Fibroblast of skin of right quadriceps (primary cell): ENCODE measurements at places on chromosomes 3 and 15.

DNA sequence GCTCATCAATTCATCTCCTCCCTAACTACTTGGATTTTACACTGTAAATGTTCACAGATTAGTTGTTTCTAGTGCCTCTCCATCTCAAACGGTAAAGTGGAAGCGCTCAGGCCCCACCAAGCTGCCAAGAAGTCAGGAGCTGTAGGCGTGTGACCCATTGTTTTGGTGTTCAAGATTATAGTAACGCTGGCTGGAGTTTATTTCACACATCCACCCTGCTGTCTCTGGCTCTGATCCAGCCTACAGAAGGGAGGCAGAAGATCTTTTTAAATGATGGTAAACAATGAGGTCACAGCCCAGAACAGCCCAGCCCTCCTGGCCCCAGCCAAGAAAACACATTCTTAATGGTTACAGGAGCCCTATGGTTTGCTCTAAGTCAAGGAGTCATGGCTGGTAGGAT is 25.7 kb upstream of the GALNT15 start:
- DNase-seq = peak; percentile 87

GRCh38 chr3:62926494-62926893 is 51.3 kb upstream of the CADPS start:
- DNase-seq = no peak

- DNase-seq = no peak
Observed at GRCh38 chr15:38496151-38496550, 42.2 kb downstream of the FAM98B start.

- peak; percentile 91 for DNase-seq
Observed at GRCh38 chr15:94263341-94264273, 32.2 kb downstream of the MCTP2 start.

- no peak for DNase-seq
Observed at GRCh38 chr3:175211466-175211865, 352.3 kb downstream of the NAALADL2 start.

DNA sequence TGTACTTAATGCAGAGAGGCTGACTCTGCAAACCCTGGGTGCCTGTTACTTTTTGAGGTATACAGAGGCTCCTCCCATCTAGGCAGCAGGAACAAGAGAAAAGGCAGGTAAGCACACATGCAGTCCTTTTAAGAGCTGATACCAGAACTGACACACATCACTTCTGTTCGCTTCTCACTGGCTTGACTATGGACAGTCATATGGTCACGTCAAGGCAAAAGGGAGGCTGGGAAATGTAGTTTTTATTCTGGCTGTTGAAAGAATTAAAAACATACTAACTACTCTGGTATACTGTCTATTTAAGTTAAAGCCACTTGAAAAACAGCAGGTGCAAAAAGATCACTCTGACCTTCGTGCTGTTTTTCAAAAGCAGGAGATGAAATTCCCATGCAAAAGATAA is 218.3 kb downstream of the CTNNB1 start:
- DNase-seq = no peak

DNA sequence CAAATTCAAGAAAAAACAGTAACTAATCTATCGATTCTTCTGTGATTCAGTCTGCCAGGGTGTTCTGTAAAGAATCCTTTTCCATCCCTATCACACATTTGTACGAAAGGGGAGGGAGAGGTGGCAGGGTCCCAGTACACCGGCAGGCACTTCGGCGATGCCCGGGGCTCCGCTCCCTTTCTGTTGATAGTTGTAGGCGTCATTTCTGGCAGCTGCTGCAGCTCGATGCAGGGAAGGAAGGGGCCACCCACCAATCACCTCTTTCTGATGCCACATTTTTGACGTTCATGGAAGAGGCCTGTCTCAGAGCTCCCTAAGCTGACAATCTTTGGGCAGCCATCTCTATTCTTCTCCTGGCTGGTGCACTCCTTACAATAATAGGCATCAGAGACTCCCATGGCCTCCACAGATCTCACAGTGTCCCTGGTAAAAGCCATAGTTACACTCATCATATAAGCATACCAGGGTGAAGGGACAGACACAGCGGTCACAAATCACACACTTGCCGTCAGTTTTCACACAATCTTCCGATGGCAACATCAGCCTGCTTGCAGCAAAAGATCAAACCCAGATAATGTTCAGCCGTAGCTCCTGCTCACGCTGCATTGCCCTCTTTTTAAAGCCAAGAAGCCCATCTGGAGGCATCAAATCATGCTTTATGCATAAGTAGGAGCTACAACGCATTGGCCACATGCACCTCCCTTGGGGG is 60.8 kb upstream of the ZBTB38 start:
- DNase-seq = no peak

GRCh38 chr3:114624047-114624445 is 330.2 kb downstream of the TIGIT start:
- peak; percentile 7 for DNase-seq

DNA sequence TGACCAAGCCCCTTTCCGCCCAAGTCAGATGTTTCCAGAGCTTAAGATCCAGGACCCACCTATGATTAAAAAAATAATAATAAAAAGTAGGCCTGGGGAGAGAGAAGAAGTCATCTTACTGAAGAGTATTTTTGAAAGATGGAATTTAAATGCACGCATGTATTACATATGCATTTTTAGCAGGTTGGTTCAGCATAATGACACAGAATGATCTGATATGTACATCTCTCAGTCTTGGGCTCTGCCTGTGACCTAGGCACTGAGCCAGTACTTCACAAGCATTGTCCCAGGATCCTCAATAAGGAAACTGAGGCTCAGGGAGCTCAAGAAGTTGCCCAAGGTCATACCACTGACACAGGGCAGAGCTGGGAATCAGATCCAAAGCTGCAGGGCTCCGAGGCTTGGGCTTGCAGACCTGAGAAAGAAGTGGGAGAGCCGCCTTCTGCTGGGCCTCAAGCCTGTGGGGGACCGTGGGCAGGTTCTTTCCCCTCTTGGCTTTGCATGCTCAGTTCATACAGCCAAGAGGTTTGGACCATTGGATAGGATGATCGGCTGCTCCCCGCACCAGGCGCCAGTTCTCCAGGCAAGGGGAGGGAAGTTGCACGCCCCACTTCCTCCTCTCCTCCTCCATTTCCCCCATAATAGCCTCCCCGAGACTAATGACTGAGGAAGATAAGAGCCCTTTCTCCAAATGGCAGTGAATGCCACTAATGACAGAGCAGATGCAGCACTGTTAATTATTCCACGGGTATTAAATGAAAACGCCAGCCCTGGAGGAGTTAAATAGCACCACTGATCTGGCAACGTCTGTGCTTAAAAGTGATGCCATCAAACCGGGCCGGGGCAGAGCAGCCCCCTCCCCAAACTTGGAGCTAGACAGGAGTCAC is 6.9 kb downstream of the SLC6A1 start:
- no peak for DNase-seq

DNA sequence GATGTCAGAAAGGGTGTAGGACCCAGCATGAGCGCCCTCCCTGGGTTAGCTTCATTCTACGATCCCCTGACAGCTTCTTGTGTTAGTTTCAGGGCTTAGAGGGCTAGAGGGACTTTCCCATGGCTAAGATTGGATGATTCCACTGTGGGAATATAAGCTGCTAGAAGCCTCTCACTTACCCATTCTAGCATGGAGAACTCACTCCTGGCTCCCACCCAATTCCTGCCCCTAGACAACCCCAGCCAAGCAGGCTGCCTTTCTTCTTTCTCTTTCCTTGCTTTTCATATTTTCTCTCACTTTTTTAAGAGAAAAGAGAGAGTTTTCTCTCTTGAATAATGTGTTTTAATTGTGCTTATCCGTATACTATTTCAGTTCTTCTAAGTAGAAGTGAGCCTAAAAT is 335.1 kb upstream of the CNTN6 start:
- DNase-seq = no peak

- DNase-seq = no peak
Observed at GRCh38 chr15:84782346-84782745, 34.0 kb downstream of the ZNF592 start.

- DNase-seq = peak; percentile 89
Observed at GRCh38 chr15:56244038-56244810, 545 bp upstream of the RFX7 start.

- DNase-seq = no peak
Observed at GRCh38 chr3:107256963-107257362, 120.3 kb upstream of the CCDC54 start.

GRCh38 chr3:169494982-169495381 is 168.5 kb downstream of the MECOM start:
- DNase-seq = no peak

GRCh38 chr15:41968701-41969100 is 3.7 kb downstream of the EHD4 start:
- DNase-seq = no peak

DNA sequence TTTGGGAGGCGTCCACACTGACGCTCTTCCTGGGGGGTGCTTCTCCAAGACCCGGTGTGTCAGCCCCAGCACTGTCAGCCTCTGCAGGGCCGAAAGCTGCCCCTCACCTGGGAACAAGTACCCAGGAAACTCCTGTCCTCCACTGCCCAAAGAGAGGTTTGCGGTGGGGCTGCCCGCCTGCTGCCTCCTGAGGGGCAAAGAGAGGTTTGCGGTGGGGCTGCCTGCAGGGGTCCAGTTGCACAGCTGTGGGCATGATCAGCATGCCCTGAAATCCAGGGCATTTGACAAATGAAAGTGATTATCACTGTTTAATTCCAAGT is 15.1 kb upstream of the SNRPA1 start:
- no peak for DNase-seq

DNA sequence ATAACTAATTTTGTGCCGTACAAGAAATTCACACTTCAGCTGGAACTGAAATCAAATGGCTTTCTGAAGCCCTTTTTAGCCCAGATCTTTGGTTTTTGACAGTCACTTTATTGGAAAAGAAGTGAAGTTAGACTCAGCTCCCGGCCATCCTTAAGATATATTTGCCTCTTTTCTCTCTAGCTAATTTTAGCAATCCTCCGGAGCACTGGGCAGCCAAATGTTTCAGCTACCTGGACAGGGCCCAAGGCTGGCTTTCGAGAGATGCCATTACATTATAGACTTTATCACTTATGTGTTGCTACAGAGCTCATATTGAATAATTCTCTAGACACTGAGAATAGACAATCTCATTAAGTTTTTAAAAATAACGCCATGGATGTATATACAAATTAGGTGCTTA is 28.5 kb upstream of the RPL39L start:
- DNase-seq = no peak

- DNase-seq = no peak
Observed at GRCh38 chr3:56012721-56013120, 455.5 kb downstream of the ERC2 start.

- DNase-seq = no peak
Observed at GRCh38 chr3:197298945-197299854, 788 bp upstream of the DLG1 start.

- no peak for DNase-seq
Observed at GRCh38 chr15:101209285-101209845, 42.5 kb downstream of the CHSY1 start.

DNA sequence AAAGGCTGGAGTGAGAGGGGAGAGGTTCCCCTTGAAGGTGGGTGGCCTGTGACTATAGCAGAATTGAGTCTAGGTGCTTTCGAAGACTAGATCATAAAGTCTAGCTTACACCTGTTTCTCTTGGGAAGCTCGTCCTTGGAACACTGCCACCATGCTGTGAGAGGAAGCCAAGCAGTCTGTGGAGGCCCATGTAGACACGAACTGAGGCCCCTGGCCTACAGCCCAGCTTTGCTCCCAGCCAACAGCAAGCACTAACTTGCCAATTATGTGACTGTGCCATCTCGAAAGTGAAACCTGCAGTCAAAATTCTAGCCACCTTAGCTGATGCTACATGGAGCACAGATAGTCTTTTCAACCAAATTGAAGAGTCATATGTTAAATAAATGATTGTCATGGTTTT is 190.5 kb upstream of the NECTIN3 start:
- peak; percentile 15 for DNase-seq

- DNase-seq = no peak
Observed at GRCh38 chr3:46811615-46812236, 51.5 kb downstream of the MYL3 start.

- DNase-seq = no peak
Observed at GRCh38 chr3:4643904-4644547, 150.9 kb downstream of the ITPR1 start.

- DNase-seq = no peak
Observed at GRCh38 chr15:100041127-100041828, 300.5 kb downstream of the ADAMTS17 start.

DNA sequence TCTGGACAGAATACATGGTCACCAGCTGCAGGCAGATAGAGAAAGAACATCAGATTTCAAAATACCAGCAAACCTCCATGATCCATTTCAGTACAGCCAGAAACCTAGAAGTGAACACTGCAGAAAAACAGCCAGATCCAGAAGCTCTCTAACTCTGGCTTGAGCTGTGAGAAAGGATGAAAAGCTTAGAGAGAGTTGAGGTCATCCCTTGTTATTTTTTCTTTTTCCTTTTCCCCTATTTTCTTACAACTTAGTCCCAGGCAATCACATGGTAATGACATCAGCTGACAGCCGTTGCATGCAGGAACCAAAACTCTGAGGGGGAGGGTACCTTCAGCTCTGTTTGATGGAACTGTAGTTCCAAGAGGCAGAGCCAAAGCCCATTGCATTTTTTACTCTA is 113.2 kb downstream of the TCF12 start:
- peak; percentile 36 for DNase-seq

- no peak for DNase-seq
Observed at GRCh38 chr3:171261487-171261886, 198.7 kb downstream of the TNIK start.

DNA sequence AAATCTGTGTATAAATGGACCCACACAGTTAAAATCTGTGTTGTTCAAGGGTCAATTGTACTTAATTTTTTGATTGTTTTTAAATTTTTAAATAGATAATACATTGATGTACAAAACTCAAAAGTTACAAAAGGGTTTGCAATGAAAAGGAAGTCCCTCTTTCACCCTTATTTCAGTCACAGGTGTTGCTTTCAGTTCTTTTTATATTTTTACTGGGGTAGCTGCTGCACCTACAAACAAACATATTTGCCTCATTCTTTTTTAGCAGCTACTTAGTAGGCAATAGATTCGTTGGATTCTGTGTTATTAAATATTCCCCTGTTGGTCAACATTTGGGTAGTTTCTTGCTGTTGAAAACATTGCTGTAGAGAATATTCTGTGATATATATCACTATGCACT is 44.4 kb downstream of the PIAS1 start:
- no peak for DNase-seq

- no peak for DNase-seq
Observed at GRCh38 chr3:61667814-61668213, 106.4 kb downstream of the PTPRG start.

- peak; percentile 94 for DNase-seq
Observed at GRCh38 chr15:44726568-44727484, 9.5 kb upstream of the TRIM69 start.

GRCh38 chr3:2706144-2706835 is 403.9 kb downstream of the IL5RA start:
- no peak for DNase-seq

- DNase-seq = no peak
Observed at GRCh38 chr15:50168783-50169411, 13.1 kb upstream of the SLC27A2 start.

GRCh38 chr3:34035775-34036174 is 237.3 kb downstream of the PDCD6IP start:
- no peak for DNase-seq
